ENCODE measurements at places on chromosomes 13 and 19.

DNA sequence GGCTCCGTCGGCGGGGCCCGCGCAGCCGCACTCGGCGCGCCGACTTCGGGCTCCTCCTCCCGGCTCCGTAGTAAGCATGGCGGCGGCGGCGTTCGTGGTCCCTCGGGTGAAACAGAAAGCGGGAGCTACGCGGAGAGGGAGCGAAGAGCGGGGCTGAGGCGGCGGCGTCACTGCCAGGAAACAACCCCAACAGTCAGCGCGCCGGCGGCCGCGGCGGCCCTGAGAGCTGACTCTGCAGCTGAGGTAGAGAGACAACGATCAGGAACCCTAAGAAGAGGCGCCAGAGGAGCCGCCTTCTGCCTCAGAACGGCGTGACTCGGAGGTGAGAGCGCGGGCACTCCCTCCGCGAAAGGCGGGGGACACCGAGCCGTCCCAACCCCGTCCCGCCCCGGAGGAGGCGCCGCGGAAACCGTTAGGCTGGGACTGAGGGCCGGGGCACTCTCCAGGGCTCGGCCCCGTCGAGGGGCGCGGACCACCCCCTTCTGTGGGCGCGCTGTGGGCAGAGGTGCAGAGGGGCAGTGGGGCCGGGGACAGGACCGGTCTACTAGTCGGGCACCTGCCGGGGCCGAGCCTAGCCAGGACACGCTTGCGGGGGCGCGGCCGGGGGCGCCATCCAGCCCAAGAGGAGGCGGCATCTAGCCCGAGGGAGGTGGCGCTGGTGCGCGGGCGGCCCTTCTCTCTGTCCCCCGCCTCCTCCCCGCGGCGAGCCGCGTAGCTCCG is at the start of gene FNDC3A:
Gene FNDC3A, plus strand, starts transcription at position 57 of the 720 bp plus-strand sequence. CDS start 30,279 bp downstream, outside the sequence.
- peak; percentile 83 for DNase-seq

DNA sequence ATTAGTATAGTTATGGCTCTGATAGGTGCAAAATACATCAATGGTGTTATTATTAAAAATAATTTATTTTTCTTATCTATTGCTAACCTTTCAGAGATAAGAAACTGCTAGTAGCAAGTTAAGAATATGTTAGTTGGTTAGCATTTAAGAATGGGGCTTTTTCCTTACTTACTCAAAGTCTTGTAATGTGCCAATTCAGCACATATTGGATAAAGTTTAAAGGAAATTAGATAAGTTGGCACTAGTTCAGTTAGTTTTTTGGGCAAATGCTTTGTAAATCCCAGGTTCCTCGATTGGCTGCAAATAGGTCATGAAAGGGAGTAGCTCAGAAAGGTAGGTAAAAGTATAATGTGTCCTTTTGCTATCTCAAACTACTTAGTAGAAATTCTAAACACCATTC is 2806.7 kb downstream of the PCDH9 start:
- no peak for DNase-seq

- no peak for DNase-seq
These were observed 4.6 kb upstream of the PLAUR start for GRCh38 chr19:43674596-43674995.

- DNase-seq = no peak
These were observed 54.1 kb downstream of the ABCC4 start for GRCh38 chr13:95247171-95247570.

DNA sequence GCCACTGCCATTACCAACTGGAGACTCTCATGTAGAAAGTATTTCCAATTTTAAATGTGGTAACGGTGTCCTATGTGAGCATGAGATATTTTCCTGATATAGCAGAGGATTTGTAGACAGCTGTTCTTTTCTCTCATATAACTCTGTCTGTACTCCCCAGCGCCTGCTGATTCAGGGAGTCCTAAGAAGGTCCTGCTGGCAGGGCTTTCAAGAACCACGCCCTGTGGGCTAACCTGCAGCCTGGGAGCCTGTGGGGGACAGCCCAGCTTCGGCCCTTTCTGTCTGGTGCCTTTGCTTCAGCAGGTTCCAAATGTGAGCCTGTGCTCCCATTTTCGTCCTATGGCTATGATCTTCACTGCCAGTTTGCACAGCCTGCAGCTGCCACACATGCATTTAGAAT is 316.8 kb downstream of the ATP8A2 start:
- DNase-seq = no peak

- no peak for DNase-seq
These were observed 1222.2 kb upstream of the SPRY2 start for GRCh38 chr13:81563091-81563490.

GRCh38 chr13:109587689-109588088 is 198.7 kb downstream of the IRS2 start:
- DNase-seq = no peak

- DNase-seq = no peak
These were observed 2.4 kb upstream of the AKAP8L start for GRCh38 chr19:15421136-15421695.

- no peak for DNase-seq
These were observed 2.9 kb downstream of the DNAJC15 start for GRCh38 chr13:43026262-43026661.

- DNase-seq = no peak
These were observed 1.0 kb upstream of the ZBTB32 start for GRCh38 chr19:35703343-35703742.

GRCh38 chr19:2015608-2015950 is at the start of gene BTBD2:
TSS of gene BTBD2 (minus strand) at chr19:2015714. CDS start at chr19:2015703, 11 bp downstream.
- DNase-seq = peak; percentile 65

- DNase-seq = no peak
These were observed 266.8 kb upstream of the TSHZ3 start for GRCh38 chr19:31616031-31616430.

DNA sequence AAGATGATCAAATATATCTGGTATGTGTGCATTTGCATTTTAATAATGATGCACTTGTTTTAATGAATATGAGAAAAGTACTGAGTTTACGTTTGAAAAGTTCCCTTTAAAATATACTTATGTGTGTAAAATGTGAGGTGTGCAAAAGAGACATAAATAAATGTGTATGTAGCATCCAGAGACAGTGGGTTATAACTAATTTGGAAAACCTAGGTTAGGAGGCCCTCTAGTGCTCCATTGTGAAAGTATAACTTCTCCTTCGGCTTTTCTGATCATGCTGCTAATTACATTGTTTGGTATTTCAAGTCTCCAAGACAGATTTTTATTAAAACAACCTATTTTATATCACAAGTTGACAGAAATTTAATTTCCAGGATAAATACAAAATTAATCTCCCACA is 30.1 kb downstream of the SCEL start:
- no peak for DNase-seq

- DNase-seq = no peak
These were observed 7.9 kb upstream of the SIGLEC9 start for GRCh38 chr19:51116736-51117286.

DNA sequence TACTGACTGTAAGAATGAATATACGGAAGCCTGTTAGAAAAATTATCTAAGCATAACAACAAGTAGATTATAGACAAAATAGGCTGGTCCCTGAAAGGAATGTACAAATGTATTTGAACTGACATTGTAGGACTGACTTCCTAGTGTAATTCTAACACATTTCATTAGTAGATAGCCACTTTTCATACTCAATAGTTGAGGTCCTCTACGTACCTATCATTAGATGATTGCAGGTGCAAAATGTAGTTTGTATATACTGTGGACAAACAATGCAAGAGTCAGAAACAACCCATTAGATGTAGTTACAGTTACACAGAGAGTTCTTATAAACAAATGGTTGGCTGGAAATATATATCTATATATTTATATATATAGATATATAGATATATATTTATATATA is 402.3 kb upstream of the SLITRK6 start:
- no peak for DNase-seq
